Mesothelial cell of epicardium (in vitro differentiated cells): ENCODE measurements at places on chromosomes 11 and 22.

DNA sequence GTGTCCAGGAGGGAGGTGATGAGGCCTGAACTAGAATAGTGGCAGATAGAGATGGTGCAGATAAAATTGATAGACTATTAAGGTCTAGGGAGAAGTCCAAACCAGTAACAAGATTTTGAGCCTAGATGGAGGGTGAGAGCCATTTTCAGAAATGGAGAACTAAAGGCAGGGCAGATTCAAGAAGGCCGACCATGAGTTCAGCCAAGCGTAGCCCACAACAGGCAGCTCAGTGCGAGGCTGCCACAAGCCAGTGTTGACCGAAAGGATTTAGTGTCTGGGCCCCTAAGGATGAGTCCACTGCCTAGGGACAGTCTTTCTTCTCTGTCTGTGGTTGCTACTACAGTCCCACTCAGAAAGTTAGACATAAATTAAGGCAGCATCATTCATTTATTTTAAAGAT, 51.7 kb downstream of the PPP2R1B start:
- DNase-seq = no peak

GRCh38 chr22:36334821-36335603, 52.8 kb downstream of the MYH9 start:
- DNase-seq = no peak

DNA sequence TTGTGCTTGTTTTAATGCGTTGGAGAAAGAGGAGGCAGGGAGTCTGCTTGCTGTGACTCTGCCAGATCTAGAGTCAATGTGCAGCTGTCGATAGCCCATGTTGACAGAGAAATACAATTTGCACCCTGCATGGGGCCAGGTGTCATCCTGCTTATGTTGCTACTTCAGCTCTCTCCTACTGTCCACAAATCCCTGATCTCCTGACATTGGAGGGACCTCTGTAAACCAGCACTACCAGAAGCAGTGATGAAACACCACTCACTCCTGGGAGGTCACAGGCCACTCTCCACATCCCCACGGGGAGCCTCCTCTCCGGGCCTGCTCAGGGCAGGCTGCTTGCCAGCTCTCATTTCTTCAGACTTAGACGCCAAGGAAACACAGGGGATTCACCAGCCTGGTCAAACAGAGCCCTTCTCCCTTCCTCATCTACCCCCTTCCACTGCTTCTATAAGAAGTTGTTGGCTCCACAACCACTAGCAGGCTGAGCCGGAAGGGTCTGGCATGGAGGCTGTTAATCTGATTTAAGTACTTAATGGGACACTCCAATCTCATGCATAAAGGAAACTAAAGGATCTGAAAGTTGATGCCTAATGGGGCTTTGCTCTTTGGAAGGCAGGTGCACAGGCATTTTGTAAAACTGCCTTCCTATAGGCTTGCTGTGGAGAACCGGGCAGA, 29.9 kb upstream of the CSNK2A3 start:
- no peak for DNase-seq

- no peak for DNase-seq
Measured at GRCh38 chr11:134574425-134574824, 162.4 kb upstream of the B3GAT1 start.

DNA sequence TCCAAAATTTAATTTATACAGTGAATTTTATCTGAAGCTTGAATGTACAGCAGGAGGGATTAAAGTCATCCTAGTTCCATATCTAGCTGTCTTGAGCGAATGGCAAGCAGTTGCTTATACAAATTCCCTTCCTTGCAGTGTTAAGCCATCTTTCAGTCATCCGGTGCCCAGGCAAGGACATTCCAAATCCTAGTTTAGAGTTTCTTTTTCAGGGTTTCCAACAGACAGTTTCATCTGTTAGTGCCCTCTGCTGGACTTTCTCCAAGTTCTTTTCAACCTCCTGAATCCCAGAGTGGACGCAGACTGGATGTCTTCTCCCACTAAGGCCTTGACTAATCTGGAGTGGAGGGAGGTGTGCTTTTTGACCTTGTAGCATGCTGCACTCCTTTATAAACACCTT, 45.4 kb downstream of the GRAMD1B start:
- no peak for DNase-seq

DNA sequence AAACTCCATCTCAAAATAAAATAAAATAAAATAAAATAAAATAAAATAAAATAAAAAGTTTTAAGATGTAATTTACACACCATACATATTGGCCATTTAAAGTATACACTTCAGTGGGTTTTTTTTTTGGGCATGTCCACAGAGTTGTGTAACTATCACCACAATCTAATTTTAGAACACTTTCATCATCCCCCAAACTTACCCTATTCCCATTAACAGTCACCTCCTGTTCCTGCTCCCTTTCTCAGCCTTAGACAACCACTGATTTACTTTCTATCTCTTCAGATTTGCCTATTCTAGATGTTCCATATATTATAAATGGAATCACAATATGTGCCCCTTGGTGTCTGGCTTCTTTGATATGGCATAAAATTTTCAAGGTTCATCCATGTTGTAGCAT, 4.6 kb upstream of the ACER3 start:
- no peak for DNase-seq
